GM12878 (cell line): ENCODE measurements at places on chromosomes 16 and 17. TPM values are rescaled to one million over a fixed set of nuclear protein-coding genes. Genes with fewer than 3 reads are reported as not detected.

DNA sequence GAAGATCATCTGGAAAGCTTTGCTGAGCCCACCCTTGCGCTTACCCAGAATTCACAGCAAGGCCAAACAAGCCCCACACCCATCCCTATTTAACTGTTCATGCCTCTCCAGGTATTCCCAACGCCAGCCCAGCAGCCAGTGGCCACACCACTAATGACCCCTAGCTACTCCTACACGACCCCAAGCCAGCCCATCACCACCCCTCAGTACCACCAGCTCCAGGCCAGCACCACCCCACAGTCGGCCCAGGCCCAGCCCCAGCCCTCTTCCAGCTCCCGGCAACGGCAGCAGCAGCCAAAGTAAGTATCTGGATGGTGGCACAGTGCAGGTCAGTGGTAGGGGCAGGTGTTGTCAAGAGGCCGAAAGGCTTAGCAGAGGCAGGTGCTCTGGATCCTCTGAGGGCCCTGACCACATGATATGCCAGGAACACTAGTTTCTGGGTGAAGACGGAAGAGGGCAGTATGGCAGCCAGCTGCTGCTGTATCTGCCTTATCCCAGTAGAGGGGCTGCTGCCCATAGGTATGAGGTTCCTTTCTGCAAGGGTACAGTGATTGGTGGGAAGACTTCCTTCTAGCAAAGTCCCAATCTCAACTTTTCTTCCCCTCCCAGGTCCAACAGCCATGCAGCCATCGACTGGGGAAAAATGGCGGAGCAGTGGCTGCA is 10.7 kb downstream of the PROCA1 start:
- H3K27ac ChIP-seq, result no peak overlapping the region
- H3K36me3 ChIP-seq, result peaks cover 51% of the 10 kb centered on the region
- H3K4me1 ChIP-seq, result no peaks in the 10 kb centered on the region
- H3K27me3 ChIP-seq, result no peaks in the 10 kb centered on the region

DNA sequence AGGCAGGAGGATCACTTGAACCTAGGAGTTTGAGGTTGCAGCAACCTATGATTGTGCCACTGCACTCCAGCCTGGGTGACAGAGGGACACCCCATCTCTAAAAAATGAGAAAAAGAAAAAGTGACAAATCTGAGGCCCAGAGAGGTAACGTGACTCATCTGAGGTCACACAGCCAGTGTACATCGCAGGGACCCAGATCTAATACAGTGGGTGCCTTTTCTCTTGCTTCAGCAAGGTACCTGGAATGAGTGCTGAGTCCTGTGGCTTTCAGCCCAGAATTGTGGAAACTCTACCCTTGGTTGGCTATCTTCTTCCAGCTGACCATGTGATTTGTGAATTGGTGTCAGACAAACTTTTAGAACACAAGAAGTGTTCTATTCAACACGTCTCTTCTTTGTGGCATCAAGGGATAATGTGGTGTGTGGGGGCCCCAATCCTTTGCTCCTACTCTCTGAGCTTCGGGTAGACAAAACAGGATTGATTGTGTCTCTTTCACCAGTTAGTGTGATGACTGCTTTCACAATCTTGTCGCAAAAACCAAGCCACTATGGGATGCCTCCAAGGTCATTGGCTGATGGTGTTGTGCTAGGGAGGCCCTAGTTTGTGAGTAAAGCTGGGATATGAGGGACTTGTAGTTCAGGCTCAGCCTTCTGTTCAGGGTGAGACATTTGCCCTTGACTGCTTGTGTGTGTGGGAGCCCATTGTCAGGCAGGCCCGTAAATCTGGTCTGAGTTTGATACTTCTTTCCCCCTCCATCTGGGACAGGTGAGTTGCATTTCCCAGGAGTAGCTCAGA is 71.0 kb downstream of the MSI2 start:
- H3K4me3 ChIP-seq, result no peak overlapping the region
- no peaks in the 10 kb centered on the region for H3K27me3 ChIP-seq
- H3K4me1 ChIP-seq, result no peaks in the 10 kb centered on the region
- H3K27ac ChIP-seq, result no peak overlapping the region
- H3K36me3 ChIP-seq, result peaks cover 3% of the 10 kb centered on the region

- peak overlapping the region; percentile 38; the same call in 1 of the 2 replicates for H3K27ac ChIP-seq
- no peaks in the 10 kb centered on the region for H3K36me3 ChIP-seq
- no peak for DNase-seq
Measured at GRCh38 chr17:13509527-13509926, 92.2 kb downstream of the HS3ST3A1 start.

GRCh38 chr16:8594149-8594666 is 3.9 kb upstream of the TMEM114 start:
- no peak for DNase-seq
- no peaks in the 10 kb centered on the region for H3K36me3 ChIP-seq
- H3K27me3 ChIP-seq, result peaks cover 6% of the 10 kb centered on the region; the same call in 1 of the 2 replicates
- H3K27ac ChIP-seq, result no peak overlapping the region

DNA sequence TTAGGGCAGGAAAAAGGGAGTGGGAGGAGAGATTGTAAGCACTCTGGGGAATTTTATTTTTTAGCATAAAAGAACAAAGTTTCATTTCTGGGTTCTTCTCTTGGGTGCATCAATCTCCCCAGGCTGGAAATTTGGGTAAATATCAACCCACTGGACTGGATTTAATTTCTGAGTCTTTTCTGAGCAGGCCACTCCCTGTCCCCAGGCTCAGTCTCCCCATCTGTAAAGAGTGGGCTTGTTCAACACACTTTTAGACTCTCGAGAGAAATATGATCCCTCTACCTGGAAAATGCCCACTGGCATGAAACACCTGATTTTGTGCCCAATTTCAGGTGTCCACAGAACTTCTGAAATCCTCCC is 617 bp upstream of the VTN start:
- H3K4me3 ChIP-seq, result peak overlapping the region; percentile 9; the same call in 1 of the 2 replicates
- H3K36me3 ChIP-seq, result no peaks in the 10 kb centered on the region
- no peaks in the 10 kb centered on the region for H3K27me3 ChIP-seq
- peaks cover 7% of the 10 kb centered on the region for H3K4me1 ChIP-seq

DNA sequence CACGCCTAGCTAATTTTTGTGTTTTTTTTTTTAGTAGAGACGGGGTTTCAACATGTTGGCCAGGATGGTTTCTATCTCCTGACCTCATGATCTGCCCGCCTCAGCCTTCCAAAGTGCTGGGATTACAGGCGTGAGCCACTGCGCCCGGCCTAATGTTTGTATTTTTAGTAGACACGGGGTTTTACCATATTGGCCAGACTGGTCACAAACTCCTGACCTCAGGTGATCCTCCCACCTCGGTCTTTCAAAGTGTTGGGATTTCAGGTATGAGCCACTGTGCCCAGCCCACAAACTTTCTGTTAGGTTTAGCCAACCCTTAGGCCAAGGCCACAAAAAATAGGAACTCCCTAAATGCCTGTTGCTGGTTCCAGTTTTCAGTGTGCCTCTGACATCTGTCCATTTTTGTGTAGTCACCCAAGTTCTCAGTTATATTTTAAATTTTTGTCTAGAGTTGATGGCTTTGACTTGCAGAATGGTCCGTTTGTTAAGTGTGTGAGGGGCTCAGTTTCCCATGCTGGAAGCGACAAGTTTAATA is 12.7 kb downstream of the CCL16 start:
- H3K4me3 ChIP-seq, result no peak overlapping the region
- H3K4me1 ChIP-seq, result no peaks in the 10 kb centered on the region
- no peaks in the 10 kb centered on the region for H3K36me3 ChIP-seq
- DNase-seq, result no peak
- H3K27me3 ChIP-seq, result no peaks in the 10 kb centered on the region
- no peak overlapping the region for H3K27ac ChIP-seq

GRCh38 chr17:72590382-72590781 is 469.6 kb downstream of the SOX9 start:
- no peak overlapping the region for H3K4me3 ChIP-seq
- no peak for DNase-seq
- H3K36me3 ChIP-seq, result no peaks in the 10 kb centered on the region

DNA sequence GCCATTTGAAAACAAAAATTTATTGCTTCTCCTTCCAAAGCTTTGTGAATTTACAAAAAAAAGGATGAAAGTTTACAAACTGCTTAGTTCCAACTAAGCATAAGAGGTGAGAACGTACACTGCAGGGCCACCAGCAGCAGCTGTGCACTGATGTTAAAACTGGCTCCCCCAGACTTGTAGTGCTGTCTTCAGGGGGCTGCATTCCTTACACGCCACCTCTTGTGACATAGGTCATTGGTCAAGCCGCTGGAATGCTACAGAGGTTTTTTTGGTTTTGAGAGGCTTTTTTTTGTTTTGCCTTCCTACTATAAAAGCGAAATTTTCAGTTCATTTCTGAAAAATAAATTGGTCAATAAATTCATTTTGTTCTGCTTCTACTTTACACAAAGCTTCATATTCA is 6.9 kb downstream of the IFT20 start:
- peaks cover 11% of the 10 kb centered on the region for H3K36me3 ChIP-seq
- H3K27ac ChIP-seq, result no peak overlapping the region; the same call in 1 of the 2 replicates
- H3K4me3 ChIP-seq, result no peak overlapping the region

DNA sequence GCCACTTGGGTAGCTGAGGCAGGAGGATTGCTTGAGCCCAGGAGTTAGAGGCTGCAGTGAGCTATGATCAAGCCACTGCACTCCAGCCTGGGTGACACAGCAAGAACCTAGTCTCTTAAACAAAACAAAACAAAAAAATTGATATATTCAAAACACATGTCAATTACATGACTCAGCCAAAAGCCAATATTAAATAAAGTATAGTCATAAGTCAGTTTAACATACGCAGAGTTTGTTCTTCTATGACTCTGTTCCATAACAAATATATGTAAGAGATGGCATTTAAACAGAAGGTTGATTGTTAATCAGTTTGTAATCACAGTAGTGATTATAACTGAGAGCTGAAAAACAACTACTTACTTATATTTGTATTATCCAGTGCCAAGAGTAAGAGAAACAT is 106.5 kb downstream of the CDH8 start:
- no peaks in the 10 kb centered on the region for H3K27me3 ChIP-seq
- H3K27ac ChIP-seq, result no peak overlapping the region
- no peaks in the 10 kb centered on the region for H3K4me1 ChIP-seq
- no peaks in the 10 kb centered on the region for H3K36me3 ChIP-seq

DNA sequence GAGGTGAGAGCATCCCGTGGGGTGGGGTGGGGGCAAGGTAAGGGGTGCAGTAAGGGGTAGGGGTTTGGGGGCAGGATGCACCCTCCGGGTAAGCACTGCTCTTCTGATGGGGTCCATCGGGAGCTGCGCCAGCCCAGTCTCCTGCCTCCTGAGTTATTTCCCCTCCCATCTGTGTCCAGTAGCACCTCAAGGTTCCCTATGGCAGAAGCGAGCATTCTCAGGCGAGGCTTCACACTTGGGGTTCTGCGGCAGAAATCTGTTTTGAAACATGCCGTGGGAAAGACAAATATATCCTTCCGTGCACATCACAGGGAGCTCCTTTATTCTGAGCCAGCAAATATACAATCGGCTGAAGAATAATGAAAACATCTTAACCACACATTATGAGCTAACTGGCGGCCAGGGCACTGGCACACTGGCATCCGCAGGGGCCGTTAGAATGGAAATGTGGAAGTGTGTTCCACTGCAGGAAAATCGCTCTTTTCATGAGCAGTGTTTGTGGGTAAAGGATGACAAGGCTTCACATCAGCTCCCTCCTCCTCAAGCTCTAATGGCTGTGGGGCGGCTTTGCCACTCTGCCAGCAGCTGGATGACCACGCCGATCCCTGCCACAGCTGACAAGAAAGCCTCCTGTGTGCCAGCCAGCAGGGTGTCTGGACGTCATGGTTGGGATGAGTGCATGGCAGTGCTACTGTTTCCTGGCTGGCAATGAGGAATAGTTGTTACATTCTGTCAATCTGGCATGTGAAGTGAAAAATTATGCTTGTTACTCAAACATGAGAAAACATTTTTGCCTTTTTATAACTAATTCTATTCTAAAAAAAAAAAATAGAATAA is 20.0 kb downstream of the MTHFSD start:
- no peaks in the 10 kb centered on the region for H3K27me3 ChIP-seq
- no peak overlapping the region for H3K27ac ChIP-seq
- DNase-seq, result no peak

DNA sequence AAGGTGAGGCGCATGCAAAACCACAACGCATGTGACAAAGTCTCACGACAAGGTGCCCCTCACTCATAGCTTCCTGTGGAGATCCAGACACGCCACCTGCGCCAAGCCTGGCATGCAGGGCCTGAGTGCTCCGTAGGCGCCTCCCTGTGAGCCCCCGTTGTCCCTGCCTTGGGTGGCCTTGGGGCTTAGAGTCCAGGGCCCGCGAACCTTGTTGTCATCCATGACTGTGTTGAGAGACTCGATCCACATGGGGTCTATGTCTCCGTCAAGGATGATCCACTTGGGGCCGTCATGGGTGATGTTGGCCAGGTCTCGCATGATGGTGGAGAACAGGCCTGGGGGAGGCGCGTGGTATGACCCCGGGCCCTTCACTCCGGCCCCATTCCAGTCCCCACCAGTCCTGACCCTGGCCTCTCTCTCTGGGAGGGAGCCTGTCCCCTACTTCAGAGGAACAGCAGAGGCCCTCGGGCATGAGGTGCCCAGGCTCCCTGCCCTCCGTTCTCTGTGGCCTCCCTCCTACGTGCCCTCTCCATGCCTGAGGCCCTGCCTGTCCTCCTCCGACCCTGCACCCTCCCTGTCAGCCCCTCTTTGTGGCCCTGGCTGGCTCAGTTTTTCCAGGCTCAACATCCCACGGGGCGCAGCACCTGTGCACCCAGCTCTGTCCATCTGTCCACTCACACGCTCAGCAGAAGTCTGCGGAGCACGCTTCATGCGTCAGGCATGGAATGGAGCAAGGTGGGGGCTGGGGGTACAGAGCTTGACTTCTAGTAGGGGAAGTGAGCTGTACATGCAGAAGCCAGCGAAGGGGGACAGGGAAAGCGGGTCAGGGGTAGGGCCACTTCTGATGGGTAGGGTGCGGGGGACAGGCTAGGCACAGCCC is 85.7 kb downstream of the DNAH17 start:
- H3K27ac ChIP-seq, result no peak overlapping the region
- DNase-seq, result no peak
- no peaks in the 10 kb centered on the region for H3K36me3 ChIP-seq
- H3K4me3 ChIP-seq, result no peak overlapping the region
- no peaks in the 10 kb centered on the region for H3K27me3 ChIP-seq
- no peaks in the 10 kb centered on the region; the same call in 1 of the 2 replicates for H3K4me1 ChIP-seq

DNA sequence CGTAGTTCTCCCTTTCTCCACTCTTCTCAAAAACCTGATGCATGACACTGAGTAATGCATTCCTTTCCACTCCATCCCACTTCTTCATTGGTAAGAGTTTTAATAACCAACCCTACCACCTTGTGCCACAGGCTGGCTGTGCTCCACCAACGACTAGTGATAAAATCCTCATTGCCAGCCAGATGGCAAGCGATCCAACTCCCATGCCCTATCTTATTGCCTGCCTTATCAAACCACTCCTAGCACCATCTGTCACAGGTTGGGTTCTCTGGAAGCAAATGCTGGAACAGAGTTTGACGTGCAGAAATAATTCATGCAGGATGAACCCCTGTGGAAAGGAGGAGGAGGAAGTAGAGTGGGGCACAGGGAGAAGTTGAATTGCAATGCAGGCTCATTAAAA is 99.5 kb downstream of the CHD9NB start:
- H3K4me1 ChIP-seq, result no peaks in the 10 kb centered on the region
- H3K4me3 ChIP-seq, result no peak overlapping the region
- no peak overlapping the region for H3K27ac ChIP-seq
- H3K36me3 ChIP-seq, result no peaks in the 10 kb centered on the region

Gene CD300E
- not detected in 2 replicates for polyA plus RNA-seq

Gene CA10
- polyA plus RNA-seq, result not detected in 2 replicates

Gene MT1G
- 8.3 and 10.4 TPM in 2 replicates for polyA plus RNA-seq

Gene TP53TG3F
- not detected in 2 replicates for polyA plus RNA-seq

Gene EVI2B
- 26.2 and 26.7 TPM in 2 replicates for polyA plus RNA-seq

Gene CCDC200
- 3.2 and 3.9 TPM in 2 replicates for polyA plus RNA-seq

Gene TMEM114
- polyA plus RNA-seq, result not detected in 2 replicates

Gene MYLK3
- polyA plus RNA-seq, result 0.09 and 0.21 TPM in 2 replicates
